ENCODE measurements at places on chromosomes 3 and 15.

GRCh38 chr15:93126599-93126998, 37.6 kb upstream of the RGMA start:
- no peak for DNase-seq

DNA sequence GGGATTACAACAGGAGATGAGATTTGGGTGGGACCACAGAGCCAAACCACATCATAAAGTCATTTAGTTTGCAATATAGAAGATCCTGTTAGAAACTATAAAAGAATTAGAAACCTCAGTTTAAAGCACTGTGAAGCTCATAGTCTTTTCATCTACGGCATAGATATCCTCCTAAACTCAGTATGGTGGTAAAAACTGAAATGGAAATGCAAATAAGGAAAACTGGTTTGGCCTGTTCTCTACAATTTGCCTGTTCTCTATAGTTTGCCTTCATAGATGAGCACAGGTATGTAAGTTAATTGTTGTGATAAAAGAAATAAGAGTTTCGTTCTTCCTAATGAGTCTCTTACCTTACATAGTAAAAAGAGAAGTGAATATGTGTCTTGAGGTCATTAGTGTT, 331.6 kb upstream of the ARL6 start:
- no peak for DNase-seq

DNA sequence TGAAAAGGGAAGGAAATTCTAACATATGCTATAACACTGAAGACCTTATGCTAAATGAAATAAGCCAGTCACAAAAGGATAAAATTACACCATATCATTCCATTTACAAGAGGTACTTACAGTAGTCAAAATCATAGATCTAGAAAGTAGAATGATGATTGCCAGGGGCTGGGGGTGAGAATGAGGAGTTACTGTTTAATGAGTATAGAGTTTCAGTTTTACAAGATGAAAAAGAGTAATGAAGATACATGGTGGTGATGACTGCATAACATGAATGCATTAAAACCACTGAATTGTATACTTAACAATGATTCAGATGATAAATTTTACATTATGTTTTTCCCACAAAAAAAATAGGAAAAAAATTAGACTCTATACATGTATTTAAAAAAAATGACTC, 152.6 kb downstream of the SCAPER start:
- no peak for DNase-seq

DNA sequence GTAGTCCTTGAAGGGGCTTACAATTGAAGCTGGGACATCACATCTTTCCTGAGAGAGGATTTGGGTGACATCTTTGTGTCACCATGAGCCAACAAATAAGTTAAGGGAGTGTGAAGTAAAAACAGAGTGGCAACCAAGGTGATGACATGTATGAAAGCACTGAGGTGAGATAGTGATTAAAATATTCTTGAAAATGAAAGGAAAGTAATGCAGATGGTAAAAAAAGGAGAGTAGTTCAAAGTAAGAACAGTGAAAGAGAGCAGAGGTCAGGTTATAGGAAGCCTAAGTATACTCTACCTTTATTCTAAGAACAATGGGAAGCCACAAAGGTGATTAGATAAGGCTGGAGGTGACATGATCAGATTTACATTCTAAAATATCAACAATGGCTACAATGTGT, 486.1 kb downstream of the DIPK2A start:
- DNase-seq: no peak

DNA sequence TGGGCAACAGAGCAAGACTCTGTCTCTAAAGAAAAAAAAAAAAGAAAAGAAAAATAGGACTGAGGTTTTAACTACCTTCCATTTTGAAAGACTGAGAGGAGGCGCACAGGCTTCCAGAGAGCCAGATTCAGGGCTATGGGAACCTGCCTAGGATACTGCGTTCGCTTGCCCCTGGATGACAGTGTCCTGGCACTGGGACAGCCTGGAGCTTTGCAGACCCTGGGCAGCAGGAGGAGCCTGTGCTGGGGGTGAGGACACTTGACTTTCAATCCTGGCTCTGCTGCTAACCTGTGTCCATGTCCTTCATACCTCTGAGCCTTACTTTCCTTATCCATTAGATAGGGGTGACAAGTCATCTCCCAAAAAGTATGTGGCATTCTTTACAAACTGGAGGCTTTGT, 31.2 kb downstream of the CD276 start:
- DNase-seq: no peak

- DNase-seq: no peak
These were observed 689.7 kb upstream of the BCHE start for GRCh38 chr3:166526881-166527280.

- no peak for DNase-seq
These were observed 2.8 kb downstream of the CLSTN2 start for GRCh38 chr3:139937674-139938279.

DNA sequence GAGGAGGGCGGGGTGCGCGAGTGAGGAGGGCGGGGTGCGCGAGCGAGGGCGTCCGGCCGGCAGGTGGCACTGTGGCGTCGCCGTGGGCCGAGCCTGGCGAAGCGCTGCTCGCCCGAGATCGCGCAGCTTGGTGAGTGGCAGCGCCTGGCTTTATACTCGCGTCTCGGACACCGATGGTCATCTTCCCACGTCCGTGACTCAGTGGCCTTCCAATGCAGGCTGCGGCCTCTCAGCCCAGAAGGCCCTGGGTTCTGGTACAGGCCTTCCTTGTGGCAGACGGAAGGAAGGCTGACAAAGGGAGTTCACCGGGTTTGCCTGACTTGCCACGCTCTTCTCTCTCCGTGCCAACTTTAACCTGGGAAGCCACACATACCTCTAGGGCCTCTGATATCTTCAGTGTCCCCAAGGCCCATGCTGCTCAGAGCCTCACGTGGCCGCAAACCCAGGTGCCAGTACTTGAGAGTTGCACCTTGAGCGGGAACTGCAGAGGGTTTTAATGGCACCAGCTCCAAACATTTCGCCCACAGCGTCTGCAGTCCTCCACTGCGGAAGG, 195.3 kb upstream of the LYSMD4 start:
- DNase-seq: peak; percentile 63

DNA sequence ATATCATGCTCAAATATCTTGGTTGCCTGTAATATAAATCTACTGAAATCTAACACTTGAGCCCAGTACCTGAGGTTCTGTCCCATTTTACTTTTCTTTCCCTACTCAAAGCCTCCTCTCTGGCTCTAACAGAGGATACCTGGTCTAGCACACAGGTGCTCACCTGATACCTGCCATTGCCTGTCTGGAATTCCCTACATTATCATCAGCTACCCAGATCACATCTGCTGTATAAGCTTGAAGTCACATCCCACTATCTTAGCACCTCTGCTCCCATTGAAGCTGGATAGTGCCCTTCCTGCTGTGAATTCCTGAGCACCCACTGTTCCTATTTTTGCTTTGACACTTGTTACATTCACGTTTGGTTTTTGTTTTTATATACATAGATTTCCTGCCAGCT, 30.5 kb downstream of the GYG1 start:
- no peak for DNase-seq

DNA sequence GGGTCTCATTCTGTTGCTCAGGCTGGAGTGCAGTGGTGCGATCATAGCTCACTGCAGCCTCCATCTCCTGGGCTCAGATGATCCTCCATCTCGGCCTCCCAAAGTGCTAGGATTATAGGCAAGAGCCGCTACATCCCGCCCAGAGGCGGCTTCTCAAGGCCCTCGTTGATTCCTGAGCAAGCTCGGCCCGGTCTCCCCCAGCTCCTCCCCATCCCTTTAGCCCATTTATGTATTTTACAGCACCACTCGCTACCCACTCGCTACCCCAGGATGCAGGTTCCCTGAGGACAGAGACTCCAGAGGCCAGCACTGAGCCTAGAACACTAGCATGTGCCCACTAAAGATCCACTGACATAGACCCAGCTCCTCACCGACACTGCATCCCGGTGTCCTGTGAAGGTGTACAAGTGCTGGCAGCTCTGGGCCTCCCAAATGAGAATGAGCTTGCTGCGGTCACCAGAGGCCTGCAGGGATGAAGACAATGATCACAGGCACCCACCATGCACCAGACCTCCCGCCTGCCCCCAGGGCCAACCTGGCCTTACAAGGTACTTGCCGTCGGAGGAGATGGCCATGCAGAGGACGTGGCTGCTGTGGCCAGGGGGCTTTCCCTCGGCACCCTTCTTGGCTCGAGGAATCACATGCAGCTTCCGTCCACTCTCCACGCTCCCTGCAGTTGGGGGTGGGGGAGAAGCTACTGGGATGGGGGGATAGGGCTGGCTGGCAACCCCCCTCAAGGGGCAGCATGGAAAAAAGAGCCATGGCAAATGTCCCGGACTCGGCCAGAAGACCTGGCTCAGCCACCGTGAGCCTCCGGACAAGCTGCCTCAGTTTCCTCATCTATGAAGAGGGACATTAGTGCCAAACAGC, 5.6 kb downstream of the RRP9 start:
- DNase-seq: no peak

- DNase-seq: no peak
These were observed at the start of gene SATB1 for GRCh38 chr3:18424729-18425640. TSS of gene SATB1 (minus strand) at chr3:18425339. CDS start at chr3:18420967, 4,372 bp downstream.

DNA sequence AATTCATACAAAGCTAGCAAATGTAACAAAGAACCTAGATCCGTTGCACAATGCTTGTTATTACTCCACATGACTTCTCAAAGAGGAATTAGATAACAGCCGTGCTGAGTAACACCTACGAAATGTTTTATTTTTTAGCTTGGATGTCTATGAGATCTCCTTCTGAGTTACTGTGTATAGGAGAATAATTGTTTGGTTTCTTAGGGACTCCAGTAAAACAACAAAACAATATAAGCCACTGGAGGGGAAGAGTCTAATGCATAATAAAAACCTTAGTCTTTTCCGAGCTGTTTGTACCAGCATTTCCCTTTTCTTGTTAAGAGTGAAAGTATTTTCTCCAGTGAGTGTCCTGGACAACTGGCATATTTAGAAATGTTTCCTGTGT, 15.6 kb downstream of the SNAP23 start:
- DNase-seq: no peak

DNA sequence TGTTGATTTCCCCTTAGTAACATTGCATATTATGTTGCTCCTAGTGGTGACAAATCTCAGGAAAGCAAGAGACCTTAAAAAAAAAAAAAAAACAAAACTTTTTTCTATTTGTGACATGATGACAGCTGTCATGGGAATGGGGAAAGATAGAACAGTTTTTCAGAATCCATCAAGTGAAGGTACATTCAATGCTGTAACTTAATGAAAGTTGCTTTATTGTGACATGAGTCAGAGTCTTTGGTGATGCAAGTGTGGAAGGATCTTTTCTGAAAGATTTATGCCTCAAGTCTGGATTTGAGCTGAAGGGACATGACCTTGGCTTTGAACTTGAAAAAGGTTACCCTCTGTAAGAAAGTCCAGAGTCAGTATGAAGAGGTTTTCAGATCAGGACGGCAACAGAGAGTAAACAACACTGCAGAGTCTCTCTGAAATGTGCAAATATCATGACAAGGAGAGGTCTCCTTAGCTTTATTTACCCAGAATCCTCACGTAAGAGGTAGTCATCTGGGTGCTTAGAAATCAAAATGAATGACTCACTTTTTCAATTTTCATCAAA, 424.7 kb downstream of the CNTN4 start:
- no peak for DNase-seq

DNA sequence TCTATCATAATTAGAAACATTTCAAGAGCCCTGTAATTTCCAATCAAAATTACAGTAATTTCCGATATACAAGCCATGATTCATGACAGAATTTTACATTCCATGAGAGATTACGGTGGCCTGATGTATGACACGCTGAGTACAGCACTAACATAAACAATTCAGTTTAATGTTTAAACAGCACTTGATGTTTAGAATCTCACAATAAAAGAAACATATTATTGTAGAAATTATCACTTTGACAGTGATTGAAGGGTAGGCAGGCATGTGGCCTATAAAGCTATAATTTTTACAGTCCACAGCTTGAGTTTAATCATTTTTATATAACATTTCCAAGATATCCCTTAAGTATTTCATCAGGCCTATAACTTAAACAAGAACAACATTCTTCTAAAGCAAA, 48.5 kb downstream of the SATB1 start:
- DNase-seq: no peak

DNA sequence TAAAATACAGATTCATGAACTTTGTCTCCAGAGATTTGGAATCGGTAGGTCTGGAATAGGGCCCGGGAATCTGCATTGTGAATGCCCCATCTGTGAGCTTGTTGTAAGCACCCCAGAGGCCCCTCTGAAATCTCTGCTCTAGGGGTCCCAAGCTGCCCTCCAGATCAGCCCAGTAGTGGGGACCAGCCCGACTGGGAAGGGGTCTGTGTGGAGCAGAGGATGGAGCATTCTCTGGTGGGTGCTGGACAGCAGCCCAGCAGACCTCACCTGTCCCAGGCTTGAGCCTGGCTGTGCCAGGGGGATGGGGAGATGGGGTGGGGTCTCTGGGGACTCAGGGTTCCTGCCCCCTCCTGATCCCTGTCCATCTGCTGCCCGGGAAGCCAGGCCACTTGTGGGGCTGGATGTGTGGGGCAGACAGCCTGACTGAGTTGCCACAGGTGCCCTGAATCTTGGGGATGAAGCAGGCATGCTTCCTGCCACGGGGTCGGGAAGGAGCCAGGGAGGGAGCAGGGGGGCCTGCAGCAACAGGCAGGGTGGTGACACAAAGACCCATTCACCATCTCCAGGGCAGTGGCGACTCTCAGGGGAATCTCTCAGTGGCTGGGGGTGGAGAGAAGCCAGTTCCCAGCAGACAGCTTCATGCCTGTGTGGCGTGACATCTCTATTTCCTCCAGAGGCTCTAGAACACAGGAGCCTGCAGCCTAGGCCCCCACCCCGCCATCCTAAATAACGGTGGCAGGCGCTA, 99.3 kb downstream of the WNT7A start:
- no peak for DNase-seq

DNA sequence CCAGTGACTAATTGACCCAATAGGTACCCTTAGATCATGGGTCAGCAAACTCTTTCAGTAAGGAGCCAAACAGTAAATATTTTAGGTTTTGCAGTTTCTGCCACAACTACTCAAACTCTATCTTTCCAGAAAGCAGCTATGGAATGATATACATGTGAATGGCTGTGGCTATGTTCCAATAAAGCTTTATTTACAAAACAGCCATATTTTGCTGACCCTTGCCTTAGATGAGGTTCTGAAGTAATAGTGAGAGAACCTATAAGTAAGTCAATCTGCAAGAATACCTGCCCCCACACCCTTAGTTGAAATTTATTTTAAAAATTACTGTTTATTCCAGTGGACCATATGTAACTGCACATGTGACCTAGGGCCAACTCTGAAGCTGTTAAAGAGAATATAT, 134.0 kb downstream of the CMSS1 start:
- DNase-seq: no peak

DNA sequence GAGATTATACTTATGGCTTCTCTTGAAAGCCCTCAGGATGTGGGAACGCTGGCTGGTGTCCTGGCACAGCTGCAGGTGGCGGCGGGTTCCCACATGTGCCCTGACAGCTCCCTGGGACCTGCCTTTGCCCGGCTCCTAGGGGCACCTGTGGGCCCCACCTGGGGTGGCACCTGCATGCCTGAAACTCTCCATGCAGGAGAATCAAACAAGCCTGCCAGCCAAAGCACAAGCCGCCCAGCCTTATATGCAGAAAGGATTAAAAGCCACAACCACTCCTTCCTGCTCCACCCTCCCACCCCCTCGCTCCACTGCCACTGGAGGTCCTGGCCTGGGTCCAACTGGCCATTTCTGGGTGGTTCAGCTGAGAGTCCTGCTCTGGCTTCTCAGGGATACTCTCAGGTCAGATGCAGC, 18.1 kb downstream of the TRPM1 start:
- DNase-seq: no peak

Data from activated CD8-positive, alpha-beta memory T cell treated with anti-CD3 and anti-CD28 coated beads for 48 hours (primary cell).